ENCODE measurements at places on chromosomes 1 and 21.
A peak's percentile ranks its signal among the peaks of the same experiment; 100 is the strongest.

DNA sequence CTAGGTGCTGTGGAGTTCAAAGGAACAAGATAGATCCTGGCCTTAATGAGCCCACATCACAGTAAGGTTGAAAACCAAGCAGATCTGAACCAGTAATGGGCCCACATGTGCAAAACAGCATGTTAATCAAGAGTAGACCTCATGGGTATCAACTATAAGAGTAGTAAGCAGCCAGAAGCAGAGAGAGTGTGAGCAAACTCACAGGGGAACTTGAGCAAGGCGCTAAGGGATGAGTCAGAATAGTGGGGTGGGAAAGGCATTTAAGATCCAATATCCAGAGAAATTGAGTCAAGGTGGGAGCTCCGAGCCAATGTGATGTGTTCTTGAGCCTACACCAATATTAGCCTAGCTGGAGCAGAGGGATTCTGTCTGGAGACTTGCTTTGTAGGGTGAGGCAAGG, 52.4 kb upstream of the GJA5 start:
- DNase-seq, result no peak

DNA sequence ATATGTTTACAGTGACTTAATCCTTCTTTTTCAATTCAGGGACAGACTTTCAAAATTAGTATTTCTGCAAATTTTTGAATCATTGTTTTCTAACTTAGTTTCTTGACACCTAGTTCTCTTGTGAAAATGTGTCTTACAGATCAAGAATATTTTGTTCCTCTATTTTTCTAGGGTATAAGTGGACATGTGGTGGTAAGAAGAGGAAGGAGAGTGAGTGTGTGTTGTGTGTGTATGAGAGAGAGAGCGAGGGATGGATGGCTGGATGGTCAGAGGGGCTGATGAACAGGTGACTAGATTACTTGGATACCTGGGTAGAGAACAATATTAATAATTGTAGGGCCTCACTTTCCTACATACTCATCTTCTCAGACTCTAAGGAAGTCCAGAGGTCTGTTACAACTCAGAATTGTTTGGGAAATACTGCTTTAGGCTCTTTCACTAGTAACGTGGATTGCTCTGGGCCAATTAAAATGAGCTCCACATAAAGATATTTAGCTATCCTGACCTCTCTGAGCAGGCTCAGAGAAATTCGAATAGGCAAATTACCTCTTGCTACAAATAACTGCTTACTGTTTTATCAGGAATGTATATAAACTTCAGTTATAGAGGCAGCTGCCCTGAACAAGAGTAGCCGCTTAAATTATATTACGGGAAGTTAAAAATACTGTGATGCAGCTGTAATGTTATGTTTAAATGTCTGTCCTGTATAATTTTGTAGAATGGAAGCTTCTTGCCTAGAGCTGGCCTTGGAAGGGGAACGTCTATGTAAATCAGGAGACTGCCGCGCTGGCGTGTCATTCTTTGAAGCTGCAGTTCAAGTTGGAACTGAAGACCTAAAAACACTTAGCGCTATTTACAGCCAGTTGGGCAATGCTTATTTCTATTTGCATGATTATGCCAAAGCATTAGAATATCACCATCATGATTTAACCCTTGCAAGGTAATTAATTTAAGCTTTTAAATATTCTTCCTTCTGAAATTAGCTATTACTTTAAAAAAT, 19.7 kb downstream of the GPSM2 start:
- no peak for DNase-seq

DNA sequence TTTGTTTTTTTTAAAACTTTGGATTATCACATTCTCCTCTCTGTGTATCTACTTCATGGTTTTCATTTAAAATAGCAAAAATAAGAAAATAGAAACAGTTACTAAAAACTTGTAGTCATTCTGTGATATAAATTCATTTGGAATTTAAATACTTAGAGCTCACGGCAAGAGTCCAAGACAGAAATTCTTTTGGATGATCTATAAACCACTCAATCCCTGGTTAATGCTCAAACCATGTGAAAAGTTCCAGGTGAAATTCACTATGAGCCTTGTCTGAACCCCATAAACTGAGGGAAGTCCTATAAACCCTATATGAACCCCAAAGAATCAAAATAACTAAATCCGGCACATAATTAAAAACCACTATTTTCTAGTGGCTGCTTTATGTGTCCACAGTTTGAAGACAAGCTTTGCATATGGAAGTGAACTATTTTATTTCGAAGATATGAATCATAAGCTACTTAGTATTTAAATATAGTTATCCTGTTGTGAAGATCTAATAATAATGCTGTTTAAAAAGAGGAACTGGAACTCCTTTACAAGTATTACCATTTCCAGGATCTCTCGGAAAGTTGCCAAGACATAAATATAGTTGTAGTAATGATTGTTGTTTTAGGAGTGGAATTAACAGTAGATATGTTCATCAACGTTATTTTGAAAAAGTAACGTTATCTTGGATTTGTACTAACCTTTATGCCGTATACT, 163.5 kb downstream of the NFIA start:
- no peak for DNase-seq

GRCh38 chr1:36516372-36517010, 33.8 kb upstream of the CSF3R start:
- peak; percentile 11 for DNase-seq

- no peak for DNase-seq
Observed at GRCh38 chr1:8863794-8864233, 14.7 kb downstream of the ENO1 start.

- no peak for DNase-seq
Observed at GRCh38 chr1:57986432-57986831, 560.1 kb downstream of the OMA1 start.

- no peak for DNase-seq
Observed at GRCh38 chr1:92968138-92969032, 7.1 kb upstream of the DIPK1A start.

DNA sequence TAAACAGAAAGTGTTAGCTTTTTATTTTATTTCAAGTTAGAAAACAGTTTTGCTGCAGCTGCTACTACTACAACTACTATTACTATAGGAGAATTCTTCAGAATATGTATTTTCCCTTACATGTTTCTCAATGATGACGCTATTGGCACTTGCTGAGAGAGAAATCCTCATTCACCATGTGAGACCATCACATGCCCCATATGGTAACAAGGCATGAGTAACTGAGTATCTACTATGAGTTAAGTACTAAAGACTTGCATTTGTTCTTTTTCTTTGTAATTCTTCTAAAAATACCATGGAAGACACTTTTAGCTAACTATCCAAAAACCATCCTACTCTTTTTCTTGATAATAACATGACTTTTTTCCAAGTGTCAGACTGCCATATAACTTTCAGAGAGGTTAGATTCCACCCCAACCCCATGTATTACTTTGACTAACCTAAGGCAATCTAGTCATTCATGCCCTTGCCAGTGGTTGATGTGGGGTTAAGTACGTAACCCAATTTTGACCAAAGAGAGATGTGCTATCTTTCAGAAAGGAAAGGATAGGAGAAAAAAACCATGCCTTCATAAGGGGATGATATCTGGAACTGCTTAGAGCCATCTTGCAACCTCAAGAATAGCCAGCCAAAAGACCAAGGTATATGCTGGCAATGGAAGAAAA, 42.9 kb downstream of the COP1 start:
- DNase-seq, result no peak

- no peak for DNase-seq
Observed at GRCh38 chr1:182802006-182802803, 12.6 kb downstream of the NPL start.

DNA sequence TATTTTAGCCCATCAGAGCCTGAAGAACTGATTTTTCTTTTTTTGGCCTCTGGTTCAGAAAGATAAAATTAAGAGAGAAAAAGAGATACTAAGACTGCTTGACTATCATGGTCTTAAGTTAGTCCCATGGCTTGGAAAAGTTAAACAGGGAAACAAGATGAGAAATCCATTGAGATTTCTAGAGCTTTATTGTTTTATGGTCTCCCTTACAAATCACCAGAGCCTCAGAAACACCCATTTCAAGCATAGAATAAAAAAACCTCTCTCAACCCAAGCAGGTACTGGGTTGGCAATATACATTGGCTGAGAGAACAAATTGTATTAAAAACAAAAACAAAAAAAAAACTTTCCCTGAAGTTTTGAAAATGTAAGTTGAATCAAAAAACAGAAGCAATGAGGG, 3.9 kb downstream of the SELE start:
- DNase-seq, result no peak

GRCh38 chr21:28227881-28228635, 764.6 kb downstream of the LTN1 start:
- DNase-seq, result no peak

GRCh38 chr1:236343246-236343870, 50.7 kb upstream of the EDARADD start:
- no peak for DNase-seq

GRCh38 chr1:211145944-211146343, 12.0 kb upstream of the KCNH1 start:
- DNase-seq, result no peak

DNA sequence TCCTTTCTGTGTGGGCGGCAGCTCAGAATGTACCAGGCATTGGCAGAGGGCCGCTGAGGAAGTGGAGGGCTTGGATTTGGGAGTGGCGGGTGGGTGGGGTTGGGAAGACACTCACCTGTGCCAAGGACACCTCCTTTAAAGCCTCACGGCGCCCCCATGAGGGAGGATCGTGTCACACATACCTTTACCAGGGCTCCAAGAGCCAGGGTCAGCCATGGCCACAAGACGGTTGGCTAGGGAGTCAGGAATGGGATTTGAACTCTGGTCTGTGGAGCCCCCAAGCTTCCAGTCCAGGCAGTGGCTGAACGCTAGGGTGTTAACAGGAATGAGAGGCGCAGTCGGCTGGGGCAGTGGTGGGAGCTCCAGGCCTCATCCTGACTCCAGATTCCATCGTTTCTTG, 4.6 kb downstream of the NBL1 start:
- DNase-seq, result no peak

GRCh38 chr1:179127163-179127895, 45.5 kb downstream of the TOR3A start:
- no peak for DNase-seq

GRCh38 chr1:204059970-204060369, 12.9 kb upstream of the SOX13 start:
- DNase-seq, result no peak
